ENCODE measurements at places on chromosomes 5 and 9.

- no peak for DNase-seq
Observed at GRCh38 chr5:126970517-126971017, 59.8 kb downstream of the MARCHF3 start.

DNA sequence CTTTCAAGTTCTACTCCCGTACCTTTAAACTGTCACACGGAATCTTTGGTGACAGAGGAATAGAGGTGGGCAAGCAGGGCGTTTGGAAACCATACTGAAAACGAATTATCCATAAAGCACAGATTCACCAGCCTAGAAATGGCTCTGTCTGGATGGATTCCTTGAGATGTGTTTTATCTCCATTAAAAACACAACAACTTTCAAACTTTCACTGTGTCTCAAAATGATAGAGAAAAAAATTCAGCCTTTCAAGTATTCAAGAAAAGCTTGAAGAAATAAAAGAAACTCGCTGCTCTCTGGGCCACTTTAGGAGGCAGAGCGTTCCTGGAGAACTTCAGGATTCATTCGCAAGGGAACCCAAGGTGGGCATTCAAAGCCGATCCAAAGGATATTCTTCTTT is 589 bp upstream of the THBS4 start:
- no peak for DNase-seq

GRCh38 chr9:127033789-127034188 is 88.6 kb downstream of the ANGPTL2 start:
- DNase-seq = no peak

DNA sequence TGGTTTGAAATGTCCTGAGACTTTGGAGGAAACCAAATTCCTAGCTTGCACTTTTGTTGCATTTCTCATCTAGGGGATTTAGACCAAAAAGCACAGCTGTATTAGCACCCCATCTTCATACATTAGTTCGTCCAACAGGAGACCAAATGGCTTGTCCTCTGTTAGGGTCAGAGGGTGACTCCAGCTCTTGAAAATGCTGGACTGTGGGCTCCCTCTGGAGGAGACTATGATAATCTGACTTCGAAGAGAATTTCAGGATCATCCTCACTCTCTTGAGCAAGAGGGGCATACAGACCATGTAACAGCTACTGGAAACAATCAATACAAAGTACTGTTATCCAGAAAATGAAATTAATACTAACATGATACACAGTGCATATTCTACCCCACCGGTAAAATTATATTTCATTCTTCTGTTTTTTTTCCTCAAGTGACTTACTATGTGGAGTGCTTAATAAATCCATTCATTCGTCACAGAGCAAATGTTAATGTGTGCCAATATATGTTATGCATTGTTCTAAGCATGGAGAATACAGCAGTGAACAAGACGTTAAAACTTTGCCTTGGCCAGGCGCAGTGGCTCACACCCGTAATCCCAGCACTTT is 63.7 kb upstream of the PPP2CA start:
- DNase-seq = peak; percentile 31

DNA sequence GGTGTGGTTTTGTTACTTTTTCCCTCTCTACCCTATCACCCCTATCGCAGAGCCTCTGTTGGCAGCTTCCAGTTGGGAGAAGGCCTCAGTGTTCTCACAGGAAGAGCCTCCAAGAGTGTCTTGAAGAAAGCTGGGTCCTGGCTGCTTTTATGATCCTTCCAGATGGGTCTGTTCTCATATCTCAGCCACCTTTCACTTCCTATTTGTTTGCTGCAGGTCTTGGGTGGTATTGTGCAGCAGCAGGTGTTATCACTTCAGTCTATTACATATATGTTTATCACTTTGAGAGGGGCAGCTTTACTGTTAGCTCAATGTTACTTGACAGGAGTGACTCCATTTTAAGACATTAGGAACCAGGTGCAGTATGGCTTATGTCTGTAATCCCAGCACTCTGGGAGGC is 59.2 kb upstream of the GDNF start:
- DNase-seq = no peak

DNA sequence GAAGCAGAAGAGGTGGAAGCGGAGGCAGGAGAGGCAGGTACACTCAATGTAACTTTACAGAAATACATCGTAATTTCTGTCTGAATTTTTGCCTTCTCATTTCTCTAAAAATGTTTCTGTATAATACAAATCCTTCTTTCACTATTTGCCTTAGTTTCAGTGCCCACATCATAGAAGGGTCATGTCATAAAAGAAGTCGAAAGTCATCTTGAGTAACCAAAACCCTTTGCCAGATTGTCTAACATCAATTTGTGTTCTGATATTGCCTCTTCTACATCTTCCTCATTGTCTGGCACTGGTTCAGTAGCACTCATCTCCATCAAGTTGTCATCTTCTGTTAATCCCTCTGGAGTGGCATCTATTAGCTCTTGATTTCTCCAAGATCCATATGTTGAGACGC is 6.2 kb upstream of the CYFIP2 start:
- no peak for DNase-seq

DNA sequence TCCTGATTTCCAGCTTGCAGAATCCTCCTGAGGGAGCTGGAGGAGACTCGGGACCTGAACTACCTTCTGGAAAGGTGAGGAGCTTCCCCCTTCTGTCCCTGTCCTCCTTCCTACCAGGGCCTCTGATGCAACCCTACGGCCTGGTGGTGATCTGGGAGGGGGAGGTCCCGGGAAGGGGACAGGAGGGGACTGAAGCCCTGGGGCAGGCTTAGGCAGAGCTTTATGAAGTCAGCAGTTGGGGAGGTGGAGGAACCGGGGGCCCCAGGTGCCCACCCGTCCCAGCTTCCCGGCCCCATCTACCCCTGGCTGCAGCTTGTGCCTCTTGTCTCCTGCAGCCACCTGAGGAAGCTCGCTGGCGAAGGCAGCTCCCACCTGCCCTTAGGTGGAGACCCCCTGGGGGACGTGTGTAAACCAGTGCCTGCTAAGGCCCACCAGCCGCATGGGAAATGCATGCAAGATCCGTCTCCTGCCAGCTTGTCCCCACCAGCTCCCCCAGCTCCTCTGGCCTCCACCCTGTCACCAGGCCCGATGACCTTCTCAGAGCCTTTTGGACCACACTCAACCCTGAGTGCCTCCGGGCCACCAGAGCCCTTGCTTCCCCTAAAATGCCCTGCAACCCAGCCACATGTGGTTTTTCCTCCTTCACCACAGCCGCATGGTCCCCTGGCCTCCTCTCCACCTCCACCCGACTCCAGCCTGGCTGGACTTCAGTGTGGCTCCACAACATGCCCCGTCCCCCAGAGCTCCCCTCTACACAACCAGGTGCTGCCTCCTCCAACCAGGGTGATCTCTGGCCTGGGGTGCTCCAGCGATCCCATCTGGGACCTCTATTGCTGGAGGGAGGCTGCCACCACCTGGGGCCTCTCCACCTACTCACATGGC is 2.1 kb downstream of the SPATA31E1 start:
- no peak for DNase-seq

DNA sequence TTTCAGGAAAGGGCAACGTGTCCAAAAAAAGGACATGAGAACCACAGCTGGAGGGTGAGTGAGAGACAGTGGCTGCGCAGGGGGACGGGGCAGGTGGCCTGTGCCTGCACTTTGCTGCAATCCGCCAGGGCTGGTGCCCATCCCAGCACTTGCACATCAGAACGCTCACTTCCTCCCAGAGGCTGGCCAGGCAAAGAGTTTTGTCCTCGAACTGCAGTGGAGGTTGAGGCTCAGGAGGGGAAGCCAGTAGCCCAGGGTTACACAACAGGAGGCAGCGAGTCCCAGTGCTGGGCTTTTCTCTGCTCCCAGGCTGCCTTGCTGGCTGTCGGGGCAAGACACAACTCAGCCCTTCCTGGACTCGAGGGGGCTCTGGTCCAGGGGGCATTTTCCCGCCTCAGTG is 33.1 kb downstream of the CRB2 start:
- no peak for DNase-seq

DNA sequence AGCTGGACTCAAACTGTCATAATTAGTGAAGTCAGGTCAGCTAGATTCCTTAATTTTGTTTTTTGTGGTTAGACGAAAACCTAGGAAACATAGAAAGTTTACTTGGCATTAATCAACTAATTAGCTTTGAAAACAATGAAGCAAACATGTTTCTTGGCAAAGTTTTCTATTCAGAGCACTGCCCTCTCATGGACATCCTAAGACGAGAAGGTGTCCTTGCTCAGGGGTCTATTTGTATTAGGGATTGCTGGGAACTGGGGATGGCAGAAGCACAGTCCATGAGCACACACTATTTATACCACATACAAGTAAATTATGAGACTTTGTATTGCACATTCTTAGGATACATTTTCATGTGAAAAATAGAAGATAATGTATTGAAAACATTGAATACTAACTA is 49.7 kb downstream of the POC5 start:
- no peak for DNase-seq

DNA sequence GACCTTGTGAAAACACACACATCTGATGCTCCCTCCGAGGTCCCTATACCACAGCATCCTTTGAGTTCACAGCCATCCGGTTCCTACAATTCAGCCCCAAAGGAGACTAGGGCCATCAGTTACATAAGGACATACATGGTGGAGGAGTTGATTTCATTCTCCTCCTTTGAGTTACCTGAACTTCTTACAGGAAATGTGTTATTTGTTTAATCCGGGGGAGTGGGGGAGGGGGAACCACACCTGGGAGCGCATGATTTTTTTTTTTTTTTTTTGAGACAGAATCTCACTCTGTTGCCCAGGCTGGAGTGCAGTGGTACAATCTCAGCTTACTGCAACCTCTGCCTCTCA is 30.7 kb downstream of the SEMA4D start:
- DNase-seq = no peak

DNA sequence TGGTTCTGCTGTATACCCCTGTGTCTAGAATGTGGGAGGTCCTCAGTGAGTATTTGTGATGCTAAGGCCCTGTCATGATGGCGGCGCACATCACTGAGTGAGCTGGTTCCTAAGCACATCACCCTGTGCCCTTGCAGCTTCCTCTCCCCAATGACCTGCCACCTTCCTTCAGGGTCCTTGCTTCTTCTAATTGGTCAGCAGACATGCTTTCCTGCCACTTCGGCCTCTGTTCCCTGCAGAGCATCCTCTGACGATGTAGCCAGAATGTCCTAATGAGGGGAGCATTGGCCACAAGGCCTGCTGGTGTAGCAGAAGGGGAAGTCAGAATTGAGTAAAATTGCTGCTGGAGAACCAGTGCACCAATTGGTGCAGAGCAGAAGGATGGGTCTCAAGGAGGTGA is 31.1 kb upstream of the ANGPTL2 start:
- no peak for DNase-seq

DNA sequence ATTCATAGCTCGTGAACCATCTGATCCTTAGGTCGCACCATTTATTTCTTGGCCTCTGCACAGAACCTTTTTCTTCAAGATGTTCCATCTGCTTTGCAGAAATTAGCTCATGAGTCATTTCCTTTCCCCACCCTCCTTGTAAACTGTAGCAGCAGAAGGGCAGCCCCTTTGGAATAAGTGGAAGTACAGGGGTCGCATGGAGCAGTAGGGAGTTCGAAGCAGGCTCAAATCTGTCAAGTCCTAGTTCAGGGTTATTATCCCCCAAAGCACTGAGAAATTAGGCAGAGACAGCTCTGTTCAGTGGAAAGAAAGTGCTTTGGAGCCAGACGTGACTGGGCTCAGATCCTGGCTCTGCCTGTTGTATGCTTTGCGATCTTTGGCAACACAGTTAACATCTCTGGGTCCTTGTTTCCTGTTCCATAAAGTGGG is 84.2 kb downstream of the SGCD start:
- no peak for DNase-seq

DNA sequence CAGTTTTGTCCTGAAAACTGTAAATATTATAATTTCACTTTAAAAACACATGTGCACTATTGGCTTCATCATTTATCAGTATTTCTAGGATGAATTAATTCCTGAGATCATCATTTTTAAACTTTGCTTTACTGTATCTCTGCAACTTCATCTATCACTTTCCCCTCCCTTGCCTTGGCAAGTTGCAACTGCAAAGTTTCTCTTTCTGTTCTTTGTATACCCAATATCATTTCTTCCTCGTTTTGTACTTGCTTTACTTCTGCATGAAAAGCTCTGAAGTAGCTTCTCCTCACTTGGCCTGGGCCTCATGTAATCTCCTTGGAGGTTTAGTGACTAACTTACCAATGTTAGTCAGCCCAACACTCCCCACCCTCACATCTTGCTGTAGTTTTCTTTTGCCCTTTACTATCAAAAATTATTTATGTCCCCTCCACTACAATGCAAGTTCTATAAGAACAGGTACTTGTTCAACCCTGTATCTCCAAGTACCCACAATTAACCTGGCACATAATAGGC is 12.8 kb downstream of the C5orf63 start:
- DNase-seq = no peak

- no peak for DNase-seq
Observed at GRCh38 chr9:6230037-6230780, 14.6 kb downstream of the IL33 start.

DNA sequence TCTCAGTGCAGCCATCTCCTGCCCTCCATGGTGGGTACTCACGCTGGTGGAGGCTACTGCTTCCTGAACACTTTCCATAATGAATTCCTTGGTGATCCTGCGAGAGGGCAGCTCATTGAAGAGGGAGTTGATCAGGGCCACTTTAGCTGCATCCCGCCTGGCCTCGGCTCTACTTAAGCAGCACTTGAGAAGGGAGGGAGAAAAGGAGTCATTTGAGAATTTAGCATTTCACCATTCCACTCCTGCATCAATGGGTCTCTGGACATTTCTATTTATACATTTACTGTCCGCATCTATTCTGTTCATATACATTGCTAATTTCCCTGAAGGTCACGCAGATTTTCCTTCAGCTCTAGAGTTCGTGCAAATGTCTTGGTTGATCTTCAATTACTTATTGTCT is 35.1 kb downstream of the LIX1 start:
- no peak for DNase-seq

DNA sequence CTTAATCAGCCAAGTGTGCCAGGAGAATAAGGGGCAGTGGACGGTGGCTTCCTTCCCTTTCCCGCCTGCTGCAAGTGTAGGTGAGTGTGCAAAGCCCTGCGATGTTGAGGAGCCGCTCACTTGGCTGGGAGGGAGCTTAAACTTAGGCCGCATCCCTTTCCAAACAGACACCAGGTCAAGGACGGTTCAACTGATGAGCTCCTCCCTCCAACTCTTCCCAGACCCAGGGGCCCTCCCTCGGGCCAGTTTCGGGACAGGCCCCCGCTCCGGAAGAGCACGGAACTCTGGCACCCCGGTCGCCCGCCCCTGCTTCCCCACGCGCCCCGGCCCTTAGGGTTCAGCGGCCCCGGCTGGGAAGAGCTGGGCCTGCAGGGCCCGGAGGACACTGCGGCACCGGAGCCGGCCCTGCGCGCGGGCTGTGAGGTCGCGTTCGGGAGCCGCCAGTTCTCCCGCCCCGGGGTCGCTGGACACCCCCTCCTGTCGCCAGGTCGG is 481 bp downstream of the MRPL36 start:
- no peak for DNase-seq

DNA sequence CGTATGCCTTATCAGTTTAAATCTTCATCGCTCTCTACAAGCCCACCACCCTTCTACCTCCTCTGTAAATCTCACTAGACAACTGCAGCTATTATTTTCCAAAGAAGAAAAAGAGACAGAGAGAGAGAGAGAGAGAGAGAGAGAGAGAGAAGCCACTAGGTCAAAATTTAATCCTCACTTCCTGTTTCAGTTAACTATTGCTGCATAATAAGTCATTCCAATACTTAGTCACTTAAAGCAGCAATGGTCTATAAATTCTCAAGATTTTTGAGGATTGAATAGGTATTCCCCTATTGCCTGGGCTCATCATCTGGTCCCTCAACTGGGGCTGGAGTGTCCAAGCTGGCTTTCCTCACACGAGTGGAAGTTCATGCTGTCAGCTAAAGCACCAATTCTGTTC is 68.8 kb downstream of the ITGA1 start:
- DNase-seq = no peak

All from NCI-H1092 treated with DMSO at 0.1 percent for 48 hours (cell line).